ENCODE measurements at places on chromosomes 16 and 17. TPM values are rescaled to one million over a fixed set of nuclear protein-coding genes. Genes with fewer than 3 reads are reported as not detected.
A peak's percentile ranks its signal among the peaks of the same experiment; 100 is the strongest.

- DNase-seq = no peak
Observed at GRCh38 chr16:30882429-30883310, 11.2 kb downstream of the BCL7C start.

DNA sequence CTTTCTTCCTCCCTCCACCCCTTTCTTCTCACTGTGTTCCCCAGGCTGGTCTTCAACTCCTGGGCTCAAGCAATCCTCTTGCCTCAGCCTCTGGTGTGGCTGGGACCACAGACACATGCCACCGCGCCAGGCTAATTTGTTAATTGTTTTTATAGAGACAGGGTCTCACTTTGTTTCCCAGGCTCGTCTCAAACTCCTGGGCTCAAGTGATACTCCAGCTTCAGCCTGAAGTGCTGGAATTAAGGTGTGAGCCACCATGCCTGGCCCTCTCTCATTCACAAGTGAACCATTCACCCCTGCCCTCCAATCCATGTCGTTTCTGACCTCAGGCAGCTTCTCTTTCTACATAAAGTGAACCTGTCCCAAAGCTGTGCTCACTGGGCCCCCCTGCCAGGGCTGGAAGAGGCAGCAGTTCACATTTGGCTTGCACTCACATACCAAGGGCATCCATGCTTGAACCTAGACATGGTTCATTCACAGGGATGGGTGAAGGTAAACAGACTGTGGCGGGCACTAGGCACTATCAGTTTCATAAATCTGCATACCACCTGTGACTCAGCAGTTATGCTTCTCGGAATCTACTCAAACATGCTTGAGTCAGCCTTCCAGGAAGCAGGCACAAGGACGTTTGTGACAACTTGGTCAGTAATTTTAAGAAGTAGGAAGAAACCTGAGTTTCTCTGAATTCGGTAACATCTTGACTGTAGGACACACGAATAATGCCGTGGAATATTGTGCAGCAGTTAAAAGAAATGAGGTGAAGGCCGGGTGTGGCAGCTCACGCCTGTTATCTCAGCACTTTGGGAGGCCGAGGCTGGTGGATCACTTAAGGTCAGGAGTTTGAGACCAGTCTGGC, 6.0 kb upstream of the RNF213 start:
- DNase-seq = peak; percentile 65

GRCh38 chr16:23694644-23695373, 16.1 kb downstream of the PLK1 start:
- DNase-seq = no peak

DNA sequence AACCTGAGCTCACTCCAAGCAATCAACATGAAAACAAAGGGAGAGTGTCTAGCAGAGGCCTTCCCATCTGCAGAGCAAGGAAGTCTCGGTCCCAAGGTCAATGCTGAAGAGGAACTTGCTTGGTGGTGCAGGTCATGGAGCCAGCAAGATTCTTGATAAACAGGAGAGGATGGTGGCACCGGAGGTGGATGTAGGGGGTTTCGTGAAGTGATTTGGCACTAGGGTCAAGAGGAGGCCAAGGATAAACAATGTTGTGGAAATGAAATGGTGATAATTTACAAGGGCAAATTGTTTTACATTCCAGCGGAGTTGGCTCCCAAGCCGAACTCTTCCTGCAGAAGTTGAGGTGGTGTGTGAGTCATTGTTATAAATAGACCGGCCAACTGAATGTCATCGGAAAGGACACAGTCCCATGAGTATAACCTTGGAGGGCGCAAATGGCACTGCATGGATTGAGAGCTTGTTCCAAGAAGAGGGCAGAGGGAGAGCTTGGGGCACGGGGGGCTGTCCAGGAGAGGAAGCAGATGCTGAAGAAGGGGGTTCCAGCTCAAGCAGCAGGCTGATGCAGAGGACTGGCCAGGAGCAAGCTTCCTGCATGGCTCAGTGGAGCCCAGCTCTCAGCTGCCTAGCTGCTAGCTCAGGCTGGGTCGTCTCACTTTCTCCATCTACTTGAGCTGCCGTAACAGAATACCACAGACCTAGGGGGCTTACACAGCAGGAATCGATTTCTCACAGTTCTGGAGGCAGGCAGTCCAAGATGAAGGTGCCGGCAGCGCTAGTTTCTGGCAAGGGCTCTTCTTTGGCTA, 136.6 kb downstream of the COPRS start:
- no peak for DNase-seq

GRCh38 chr16:58057784-58058183, 32.2 kb downstream of the MMP15 start:
- no peak for DNase-seq

- no peak for DNase-seq
Observed at GRCh38 chr17:31538080-31538762, 146.7 kb downstream of the RAB11FIP4 start.

DNA sequence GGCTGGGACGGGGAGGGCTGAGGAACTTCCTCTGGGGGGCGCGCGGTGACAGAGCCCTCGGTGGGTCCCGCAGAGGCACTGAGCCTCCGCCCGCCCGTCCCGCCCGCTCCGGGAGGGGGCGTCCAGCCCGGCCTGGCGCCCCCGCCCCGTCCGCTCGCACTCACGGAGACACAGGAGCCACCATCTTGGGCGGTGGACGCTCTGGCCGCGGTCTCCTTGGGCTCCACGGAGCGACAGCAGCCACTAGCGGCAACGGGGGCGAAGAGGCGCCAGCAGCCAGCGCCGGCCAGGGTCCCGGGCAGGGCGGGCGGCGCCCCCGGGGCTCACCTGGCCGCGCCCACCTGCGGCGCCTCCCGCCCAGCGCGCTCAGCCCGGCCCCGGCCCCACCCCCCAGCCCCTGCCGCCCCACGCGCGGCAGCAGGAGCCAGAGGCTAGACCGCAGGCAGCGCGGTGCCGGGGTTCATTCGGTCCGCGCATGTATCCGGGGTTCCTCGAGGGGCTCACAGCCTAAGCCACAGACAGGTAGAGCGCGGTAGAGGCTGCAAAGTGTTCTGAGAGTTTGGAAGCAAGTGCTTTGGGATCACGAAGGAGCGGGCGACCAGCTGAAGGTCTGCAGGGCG, at the start of gene C17orf113:
TSS of gene C17orf113 (minus strand) at position 209 of the 620 bp plus-strand sequence. CDS start 7,225 bp downstream, outside the sequence.
- DNase-seq = no peak

KRTAP4-9 gene
- not detected for polyA plus RNA-seq

NEURL4 gene
- polyA plus RNA-seq = 8.0 TPM

TBC1D3G gene
- polyA plus RNA-seq = not detected
